ENCODE measurements at places on chromosomes 7 and 10.

DNA sequence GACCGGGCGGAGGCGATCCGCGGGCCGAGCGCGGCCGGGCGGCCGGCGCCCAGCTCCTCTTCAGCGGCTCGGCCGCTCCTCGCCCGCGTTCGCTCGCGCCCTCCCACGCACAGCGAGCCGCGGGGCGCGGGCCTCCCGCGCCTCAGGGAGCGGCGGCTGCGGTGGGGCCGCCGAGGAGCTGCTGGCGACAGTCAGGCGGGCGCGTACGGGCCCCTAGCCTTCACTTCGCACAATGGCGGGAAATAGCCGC, at the start of gene MCMBP:
Gene MCMBP (minus strand): TSS at position 234 of the 250 bp plus-strand sequence. CDS start 259 bp downstream, outside the sequence.
- no peak for DNase-seq

DNA sequence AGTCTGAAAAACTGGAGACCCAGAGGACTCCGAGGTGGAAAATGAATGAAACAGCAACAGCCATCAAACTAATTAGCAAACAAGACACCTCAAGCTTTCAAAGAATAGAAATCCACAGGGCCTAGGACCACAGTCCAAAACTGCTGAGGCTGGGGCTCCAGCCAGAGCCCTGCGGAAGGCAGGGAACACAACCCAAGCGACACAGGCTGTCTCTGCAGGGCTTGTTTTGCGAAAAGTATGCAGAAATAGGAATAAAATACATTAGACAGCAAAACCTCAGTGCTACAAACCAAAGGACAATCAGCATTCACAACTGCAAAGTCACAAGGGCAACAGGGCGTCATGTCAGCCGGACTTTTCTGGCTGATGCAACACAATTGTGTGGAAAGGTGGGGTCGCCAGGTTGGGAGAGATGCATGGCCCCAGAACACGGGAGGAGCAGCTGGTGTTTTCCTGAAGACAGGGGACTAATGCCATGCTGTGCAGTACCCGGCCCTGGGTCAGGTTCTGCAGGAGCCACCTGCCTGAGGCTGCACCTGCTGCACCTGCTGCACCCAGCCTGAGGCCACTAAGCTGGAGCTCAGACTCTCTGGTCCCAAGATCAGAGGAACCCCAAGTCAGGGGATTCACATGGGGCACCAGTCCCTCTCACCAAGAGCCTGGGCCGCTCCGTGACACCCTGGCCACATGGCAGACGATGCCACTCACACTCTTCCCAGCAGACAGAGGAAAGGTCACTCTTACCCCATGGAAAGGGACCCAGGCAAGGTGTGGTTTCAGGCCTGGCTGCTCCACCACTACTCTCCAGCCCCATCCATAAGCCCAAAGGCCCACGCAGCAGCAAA, 74.2 kb downstream of the MAD1L1 start:
- DNase-seq = no peak

DNA sequence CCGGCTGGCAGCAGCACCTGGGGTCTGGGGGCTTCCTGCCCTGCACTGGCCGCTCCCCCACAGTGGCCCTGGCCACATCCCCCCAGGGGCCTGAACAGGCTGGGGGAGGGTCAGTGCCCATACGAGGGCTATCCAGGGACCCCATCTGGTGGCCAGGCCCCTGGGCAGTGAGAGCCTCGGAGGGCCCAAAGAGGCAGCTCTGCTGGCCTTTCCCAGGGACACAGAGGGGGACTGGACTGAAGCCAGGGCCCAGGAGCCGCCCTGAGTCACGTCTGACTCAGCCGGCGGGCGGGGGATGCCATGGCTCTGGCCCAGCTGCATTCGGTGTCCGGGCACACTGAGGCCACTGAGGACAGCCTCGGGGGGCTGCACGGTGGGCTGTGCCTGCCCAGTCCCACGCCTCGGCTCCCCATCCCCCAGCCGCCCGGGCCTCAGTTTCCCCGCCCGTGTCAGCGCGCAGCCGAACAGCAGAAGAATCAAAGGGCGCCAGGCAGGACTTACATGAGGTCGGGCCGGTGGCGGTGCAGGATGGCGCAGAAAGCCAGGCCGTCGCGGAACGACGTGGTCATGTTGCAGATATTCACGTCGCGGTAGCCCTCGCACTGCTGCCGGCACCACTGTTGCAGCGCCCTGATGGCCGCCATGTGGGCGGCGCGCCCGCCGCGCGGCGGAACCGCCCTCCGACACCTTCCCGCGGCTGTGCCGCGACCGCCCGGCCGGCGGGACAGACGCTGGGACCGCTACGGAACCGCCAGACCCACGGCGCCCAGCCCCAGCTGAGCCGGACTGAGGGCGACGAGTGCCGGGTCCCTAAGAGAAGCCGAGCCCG, at the start of gene MICALL2:
Gene MICALL2 (minus strand): TSS at position 788 of the 829 bp plus-strand sequence. CDS start 144 bp downstream, at position 644.
- no peak for DNase-seq

DNA sequence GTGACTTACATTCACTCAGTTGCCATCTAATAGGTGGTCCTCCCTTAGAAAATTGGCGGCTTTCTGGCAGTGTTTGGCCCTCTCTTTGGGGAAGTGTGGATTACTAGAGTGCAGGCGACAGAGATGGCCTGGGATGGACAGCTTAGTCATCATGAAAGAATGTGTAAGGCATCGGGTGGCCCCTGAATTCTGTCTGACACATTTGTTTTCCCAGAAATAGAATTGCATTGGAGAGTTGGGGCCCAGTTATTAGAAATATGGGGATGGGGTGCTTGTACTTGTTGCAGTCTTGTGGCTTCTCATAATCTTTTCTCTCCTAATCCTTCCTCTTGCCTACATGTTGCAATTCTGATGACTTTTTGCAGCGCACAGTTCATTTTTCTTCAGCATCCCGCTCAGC, 13.8 kb downstream of the TCF7L2 start:
- peak; percentile 15 for DNase-seq

GRCh38 chr10:102773986-102774385, 30.2 kb downstream of the WBP1L start:
- no peak for DNase-seq

DNA sequence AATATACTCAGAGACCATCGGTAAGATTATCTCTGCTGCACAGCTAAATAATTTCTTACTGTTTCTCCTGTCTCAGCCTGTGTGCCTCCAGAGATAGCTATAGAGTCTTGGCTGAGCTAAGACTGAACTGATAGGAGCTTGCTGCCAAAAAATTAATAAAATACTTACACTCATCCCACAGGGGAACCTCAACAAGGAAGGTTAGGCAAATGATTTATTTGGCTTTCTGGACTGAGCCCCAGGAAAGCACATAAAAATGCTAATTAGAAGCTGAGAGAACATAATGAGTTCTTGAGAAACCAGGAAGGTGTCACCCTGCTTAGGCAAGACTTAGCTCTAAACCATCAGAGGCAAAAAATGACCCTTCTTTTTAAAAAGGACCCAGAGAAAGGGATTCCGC, 534.5 kb downstream of the TNS3 start:
- DNase-seq = no peak

DNA sequence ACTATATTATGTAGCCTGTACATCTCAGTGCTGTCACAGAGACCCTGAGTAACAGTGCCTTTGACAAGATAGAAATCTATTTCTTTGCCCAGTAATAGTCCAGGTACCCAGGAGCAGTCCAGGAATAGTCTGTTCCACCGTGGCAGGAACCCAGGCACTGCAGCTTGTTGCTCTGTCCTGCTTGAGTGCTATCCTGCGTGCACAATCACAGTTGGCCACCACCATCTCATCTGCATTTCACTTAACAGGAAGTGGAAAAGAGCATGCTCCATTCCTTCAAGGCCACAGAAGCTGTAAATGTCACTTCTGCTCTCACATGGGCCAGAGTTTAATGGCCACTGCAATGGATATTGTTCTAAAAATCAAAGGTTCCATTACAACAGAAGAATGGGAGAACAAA, 61.5 kb upstream of the PRR15 start:
- no peak for DNase-seq

DNA sequence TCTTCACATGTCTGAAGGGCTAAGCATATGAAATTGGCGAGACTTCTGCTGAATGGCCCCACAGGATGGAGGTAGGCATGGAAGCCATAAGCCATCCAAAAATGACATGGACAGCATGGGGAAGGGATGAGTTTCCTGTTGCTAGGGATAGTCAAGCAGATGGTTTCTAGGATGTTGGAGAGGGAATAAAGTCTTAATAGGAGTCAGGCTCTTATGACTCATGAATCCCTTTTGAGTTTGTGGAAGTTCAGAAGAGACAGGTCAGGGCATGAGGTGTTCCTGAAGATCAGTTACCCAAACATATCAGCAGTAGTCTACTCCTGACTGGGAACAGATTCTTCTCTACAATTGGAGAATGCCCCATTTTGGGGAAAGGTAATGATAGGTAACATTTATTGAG, 243.9 kb downstream of the REEP3 start:
- no peak for DNase-seq

DNA sequence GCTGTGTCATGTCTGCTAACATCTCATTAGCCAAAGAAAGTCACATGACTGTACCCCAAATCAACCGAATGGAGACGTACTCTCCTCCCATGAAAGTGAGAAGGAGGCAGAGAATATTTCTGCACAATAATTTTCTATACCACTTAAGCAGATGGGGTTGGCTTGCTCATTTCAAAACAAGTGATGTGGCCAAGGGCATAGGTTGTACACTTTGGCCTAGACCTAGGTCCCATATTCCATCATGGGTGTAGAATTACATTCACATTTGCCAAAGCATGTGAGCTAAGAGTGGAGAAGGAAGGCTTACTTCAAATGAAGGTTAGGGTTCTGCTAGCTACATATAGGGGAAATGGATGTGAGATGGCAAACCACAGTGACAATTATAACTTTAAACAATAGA, 83.0 kb downstream of the ZNF365 start:
- no peak for DNase-seq

DNA sequence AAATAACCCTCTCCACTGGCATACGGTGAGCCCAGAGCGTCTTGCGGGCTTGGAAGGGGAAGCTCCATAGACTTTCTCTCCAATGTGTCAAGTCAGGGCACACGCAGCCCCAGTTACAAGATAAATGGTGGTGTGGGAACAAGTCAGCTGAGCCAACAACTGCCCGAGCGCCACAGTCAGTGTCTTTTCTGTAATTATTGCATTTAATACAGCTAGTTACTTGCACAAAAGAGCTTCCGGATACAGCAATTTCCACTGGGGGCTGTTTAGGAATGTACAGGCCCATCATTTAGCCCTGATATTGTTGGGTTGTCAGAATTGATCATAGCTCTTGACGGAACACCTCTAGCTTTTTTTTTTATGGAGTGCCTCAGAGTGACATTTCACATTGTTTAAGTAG, 193.5 kb upstream of the SP8 start:
- no peak for DNase-seq

GRCh38 chr7:157577061-157577460, 240.3 kb downstream of the DNAJB6 start:
- DNase-seq = no peak

DNA sequence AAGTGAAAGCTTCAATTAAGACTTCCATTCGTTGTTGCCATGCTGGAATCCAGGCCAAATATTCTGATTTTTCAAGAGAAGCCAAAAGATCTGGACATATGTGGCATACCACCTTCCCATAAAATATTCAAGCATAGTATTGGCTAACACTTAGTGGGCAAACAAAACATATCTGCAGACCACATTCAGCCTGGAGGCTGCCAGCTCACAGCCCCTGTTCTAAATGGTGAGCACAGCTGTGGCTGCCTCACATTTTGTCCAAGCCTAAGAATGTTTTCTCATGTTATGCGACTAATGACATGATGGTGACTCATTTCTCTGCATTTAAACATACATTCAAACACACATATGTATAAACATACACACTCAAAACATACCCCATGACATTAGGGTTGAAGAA, 10.6 kb upstream of the CALU start:
- no peak for DNase-seq

GRCh38 chr7:42134276-42134876, 102.6 kb downstream of the GLI3 start:
- no peak for DNase-seq

- no peak for DNase-seq
These were observed 51.7 kb downstream of the LAMB1 start for GRCh38 chr7:107951172-107951787.

DNA sequence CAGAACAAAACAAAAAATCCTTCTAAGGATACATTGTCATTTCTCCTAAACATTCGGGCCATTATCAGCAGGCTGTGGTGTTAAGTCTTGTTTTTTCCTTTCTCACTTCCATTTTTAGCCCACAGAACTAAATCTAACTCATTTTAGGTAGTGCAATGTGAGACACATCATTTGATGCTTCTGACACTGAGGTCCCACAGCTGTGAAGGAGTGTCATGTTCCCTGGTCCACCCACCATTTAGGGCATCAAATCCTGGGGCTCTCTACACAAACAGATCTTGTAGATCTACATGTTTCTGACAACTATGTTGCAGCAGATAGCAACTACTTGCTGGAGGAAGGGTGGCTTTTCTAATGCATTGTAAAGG, 232.5 kb upstream of the IGFBP3 start:
- DNase-seq = no peak

DNA sequence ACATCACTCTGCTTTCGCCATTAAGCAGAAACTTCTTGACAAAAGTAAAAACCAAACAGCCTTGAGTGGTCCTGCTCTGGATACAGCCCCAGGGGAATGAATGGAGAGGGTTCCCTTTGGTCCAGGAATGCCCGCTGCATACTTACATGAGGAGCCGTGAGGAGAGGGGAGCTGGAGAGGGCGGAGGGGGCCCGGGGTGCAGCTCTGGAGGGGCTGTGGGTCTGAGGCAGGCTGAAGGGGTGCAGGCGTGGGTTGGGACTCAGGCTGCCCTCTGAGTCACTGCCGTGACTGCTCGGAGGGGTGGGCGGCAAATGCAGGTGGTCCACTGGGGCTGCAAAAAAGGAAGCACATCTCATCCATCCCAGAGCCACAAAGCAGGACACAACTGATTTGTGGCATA, 61.3 kb upstream of the DGKI start:
- no peak for DNase-seq

- DNase-seq = no peak
These were observed 54.3 kb upstream of the NPY start for GRCh38 chr7:24229481-24230226.

DNA sequence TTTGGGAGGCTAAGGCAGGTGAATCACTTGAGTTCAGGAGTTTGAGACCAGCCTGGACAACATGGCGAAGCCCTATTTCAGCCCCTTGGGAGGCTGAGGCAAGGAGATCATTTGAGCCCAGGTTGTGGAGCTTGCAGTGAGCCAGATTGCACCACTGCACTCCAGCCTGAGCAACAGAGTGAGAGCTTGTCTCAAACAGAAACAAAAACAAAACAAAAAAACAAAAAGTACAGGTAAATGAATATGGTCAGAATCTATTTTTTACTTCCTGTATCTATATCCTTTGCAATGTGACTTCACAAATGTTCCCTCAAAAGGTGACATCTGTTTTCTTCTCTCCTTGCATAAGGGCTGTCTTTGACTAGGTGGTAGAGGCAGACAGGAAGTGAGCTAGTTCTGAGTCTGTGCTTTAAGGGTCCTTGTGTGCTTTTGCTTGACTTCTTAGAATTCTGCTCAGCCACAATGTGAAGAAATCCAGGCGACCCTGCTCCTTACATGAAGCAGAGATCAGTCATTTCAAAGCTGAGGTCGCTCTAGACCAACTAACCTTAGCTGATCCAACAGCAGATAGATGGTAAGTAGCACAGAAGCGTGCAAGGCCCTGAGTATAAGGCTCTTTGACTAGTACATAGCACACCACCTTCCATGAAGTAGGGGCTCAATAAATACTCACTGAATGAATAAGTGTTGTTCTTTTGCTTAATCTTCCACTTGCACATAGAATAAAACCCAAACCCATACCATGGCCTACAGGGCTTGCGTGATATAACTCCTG, 423.2 kb upstream of the PCDH15 start:
- DNase-seq = no peak

Data from AML-193 (cell line).